ENCODE measurements at places on chromosomes 4 and X. TPM values are rescaled to one million over a fixed set of nuclear protein-coding genes. Genes with fewer than 3 reads are reported as not detected.

Gene GRID2
- not detected for total RNA-seq

Gene ARHGEF38
- not detected for total RNA-seq

Gene EMCN
- 91.0 TPM for total RNA-seq

Gene SMIM31
- not detected for total RNA-seq

Gene CYP2U1
- total RNA-seq, result 5.8 TPM

Gene MAP3K15
- total RNA-seq, result not detected

Gene FAT4
- 19.2 TPM for total RNA-seq

Gene GAB3
- 3.5 TPM for total RNA-seq

Gene C4orf36
- total RNA-seq, result 0.49 TPM

Gene L1CAM
- 0.05 TPM for total RNA-seq

Gene CFP
- not detected for total RNA-seq

Gene ADH1B
- not detected for total RNA-seq

Gene GAGE12F
- total RNA-seq, result not detected

Gene H2BW2
- not detected for total RNA-seq

Gene ZAR1
- not detected for total RNA-seq

Gene CTAG2
- total RNA-seq, result not detected

Gene STOX2
- total RNA-seq, result 2.3 TPM

Gene BGN
- 6.0 TPM for total RNA-seq

Gene THAP9
- 1.1 TPM for total RNA-seq

Gene TMPRSS11E
- not detected for total RNA-seq

All from mammary microvascular endothelial cell (primary cell).